ENCODE measurements at places on chromosomes 12 and 14.

DNA sequence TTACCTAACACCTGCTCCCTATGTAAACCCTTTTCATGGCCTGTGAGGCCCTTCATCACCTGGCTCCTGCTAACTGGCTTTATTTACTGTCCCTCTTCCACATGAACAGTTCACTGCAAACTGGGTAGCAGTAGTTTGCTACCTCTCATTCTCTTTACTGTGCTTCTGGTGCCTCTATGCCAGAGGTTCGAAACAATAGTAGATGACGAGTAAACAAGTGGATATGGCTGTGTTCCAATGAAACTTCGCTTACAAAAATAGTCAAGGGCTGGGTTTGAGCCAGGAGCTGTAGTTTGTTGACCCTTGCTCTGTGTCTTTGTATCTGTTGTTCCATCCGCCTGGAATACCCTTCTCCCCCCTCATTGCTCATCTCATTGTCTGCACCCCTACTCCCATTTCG lies 233.6 kb upstream of the RMST start:
- H3K27ac ChIP-seq, result no peak overlapping the region
- H3K4me3 ChIP-seq, result no peak overlapping the region
- no peak for DNase-seq
- no peaks in the 10 kb centered on the region for H3K27me3 ChIP-seq

DNA sequence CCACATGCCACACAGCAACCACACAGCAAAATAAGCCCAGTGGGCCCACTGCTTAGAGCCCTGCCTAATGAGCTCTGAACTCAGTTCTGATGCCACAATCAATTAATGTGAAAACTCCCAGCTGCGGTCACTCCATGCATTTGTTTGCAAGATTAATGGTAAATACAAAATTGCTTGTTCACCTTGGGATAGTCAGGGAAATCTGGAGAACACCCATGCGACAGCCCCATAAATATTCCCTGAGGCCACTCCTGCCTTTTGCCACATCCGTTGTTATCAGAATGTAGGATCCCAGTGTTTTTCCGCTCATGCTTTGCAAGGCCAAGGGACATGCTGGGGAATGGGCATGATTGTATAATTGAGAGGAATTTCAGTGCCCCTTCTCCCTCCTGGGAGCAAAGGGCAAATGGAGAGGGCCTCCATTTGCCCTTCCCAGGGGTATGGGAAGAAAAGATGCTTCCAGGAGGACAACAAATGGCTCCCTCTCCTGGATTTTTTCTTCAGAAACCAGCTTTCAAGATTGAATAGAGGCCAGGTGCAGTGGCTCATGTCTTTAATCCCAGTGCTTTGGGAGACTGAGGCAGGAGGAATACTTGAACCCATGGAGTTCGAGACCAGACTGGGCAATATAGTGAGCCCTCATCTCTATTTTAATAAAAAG lies 30.8 kb upstream of the CMKLR1 start:
- no peaks in the 10 kb centered on the region for H3K4me1 ChIP-seq
- no peaks in the 10 kb centered on the region for H3K36me3 ChIP-seq
- no peaks in the 10 kb centered on the region for H3K27me3 ChIP-seq
- H3K4me3 ChIP-seq, result no peak overlapping the region
- DNase-seq, result no peak
- no peak overlapping the region for H3K27ac ChIP-seq

DNA sequence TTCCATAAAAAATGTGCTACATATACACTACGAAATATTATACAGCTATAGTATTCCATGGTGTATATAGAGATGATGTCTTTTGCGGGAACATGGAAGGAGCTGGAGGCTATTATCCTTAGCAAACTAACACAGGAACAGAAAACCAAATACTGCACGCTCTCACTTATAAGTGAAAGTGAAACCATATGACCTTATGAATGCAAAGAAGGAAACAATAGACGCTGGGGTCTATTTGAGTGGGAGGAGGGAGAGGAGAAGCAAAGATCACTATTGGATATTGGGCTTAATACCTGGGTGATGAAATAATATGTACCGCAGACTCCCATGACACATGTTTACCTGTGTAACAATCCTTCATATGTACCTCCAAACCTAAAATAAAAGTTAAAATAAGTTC lies 142.8 kb downstream of the LRFN5 start:
- H3K27ac ChIP-seq, result no peak overlapping the region
- H3K36me3 ChIP-seq, result no peaks in the 10 kb centered on the region
- H3K4me1 ChIP-seq, result no peaks in the 10 kb centered on the region

DNA sequence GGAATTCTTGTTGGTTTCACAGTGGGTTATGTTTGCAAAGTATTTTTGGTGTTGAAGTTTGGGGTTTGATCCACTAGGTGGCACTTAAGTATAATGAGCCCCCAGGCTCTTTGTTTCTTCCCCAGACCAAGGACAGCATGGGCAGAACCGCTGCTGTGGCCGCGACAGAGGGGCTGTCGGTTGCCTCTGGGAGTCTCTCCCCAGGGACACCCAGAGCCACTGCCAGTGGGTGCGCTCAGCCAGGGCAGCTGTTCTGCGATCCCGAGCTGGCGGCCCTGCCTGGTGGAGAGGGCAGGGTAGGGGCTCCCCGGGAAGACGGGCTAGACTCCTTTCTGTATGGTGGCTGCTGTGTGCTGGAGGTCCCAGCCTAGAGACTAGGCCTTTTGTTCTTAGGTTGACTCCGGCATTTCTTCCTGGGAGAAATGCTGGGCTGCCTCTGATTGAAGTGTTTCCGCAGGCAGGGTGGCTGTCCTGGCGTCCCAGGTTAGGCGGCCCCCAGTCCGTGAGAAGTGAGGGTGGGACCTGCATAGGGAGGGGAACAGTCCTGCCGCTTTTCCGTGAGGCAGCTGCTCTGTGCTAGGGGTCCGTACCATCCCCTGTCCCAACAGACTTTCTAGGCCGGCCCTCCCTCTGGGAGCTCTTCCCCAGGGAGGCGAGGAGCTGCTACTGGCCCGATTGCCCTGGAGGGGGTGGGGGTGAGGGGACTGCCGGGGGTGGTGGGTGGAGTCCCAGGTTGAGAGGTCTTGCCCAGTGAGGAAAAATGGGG lies 253.1 kb upstream of the PELI2 start:
- H3K36me3 ChIP-seq, result no peaks in the 10 kb centered on the region
- no peaks in the 10 kb centered on the region for H3K4me1 ChIP-seq
- no peak for DNase-seq

All from sigmoid colon (tissue), 7 donors.